Activated CD4-positive, alpha-beta T cell treated with anti-CD3 and anti-CD28 coated beads for 48 hours (primary cell): ENCODE measurements at places on chromosomes 7 and 10.

- peak; percentile 76 for DNase-seq
Measured at GRCh38 chr10:132571650-132572544, 34.3 kb downstream of the INPP5A start.

- no peak for DNase-seq
Measured at GRCh38 chr7:18123508-18124239, 96.0 kb upstream of the PRPS1L1 start.

GRCh38 chr10:58955615-58956014, 220.8 kb upstream of the PHYHIPL start:
- no peak for DNase-seq

DNA sequence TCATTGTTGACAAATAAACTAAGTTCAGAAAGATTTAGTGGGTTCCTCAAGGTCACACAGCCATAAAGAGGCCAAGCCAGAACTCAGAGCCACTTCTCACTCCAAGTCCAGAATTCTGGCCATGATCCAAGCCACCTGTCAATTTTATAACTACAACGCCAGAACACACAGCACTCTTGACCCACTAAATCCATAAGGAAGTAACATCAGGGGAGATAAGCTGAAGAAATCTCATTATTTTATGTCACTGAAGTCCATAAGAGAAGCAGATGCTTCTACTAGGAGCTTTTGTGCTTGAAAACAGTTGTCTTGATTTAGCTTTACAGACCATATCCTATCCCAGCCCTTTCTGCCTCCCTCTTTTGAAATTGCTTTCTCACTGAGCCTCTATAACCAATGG, 15.9 kb downstream of the ADAM12 start:
- no peak for DNase-seq
